ENCODE measurements at places on chromosomes 7 and 10.
A peak's percentile ranks its signal among the peaks of the same experiment; 100 is the strongest.

GRCh38 chr7:39605087-39605486, 18.3 kb upstream of the RALA start:
- DNase-seq = no peak

- DNase-seq = no peak
Observed at GRCh38 chr7:137360087-137360679, 16.6 kb upstream of the PTN start.

GRCh38 chr7:100606313-100606712, 4.2 kb downstream of the PCOLCE start:
- DNase-seq = no peak

GRCh38 chr7:107394831-107395230, 75.0 kb upstream of the GPR22 start:
- DNase-seq = no peak

DNA sequence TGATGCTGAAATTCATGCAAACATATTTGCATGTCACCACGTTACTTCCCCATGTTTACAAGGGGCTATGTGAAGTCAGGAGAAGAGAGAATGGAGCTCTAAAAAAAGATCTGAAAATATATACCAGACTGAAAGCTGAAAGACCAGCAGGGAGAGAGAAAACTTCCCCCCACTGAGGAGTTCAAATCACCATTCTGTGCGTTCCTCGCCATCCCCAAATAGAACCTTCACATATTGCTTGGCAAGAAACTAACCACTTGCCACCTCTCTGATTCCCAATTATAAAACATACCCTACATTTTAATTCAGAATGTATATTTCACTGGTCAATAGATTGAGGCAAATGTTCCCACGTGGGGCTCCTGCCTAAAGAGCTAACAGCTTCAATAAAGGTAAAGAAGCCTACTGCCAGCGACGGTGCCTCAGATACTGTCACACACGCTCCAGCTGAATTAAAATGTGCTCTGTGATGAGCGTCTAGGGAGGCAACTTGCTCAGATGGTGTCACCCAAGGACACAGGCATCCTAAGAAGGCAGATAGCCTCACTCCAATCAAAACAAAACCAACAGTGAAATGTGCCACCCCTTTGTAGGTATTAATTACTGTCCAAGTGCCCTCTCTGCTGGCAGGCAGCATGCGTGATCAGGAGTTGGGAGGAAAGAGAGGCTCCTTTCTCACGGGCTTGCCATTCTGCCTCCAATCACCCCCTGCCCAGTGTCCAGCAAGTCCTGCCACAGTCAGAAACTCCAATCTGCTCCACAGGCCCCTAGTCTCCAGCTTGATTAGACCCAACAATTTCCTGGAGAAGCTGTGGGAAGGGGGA, 298.2 kb downstream of the GRID1 start:
- no peak for DNase-seq

DNA sequence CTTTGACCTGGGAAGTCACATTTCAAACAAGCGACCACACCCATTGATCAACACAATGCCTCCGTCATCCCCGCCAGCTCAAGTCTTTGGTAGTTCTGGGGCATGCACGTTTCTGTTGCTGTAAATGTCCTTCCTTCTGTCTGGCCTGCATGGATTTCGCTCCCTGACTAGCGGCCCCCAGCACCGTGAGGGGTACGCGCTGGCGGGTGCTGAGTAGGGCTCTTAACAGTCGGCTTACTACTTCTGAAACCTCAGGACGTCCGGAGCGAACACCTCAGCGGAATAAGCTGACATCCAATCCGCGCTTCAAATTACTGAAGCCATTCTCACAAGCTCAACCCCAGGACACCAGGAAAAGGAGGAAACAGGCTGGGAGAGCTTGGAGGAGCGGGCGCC, 505 bp downstream of the NUDCD3 start:
- no peak for DNase-seq

- no peak for DNase-seq
Observed at GRCh38 chr10:89627830-89628229, 17.2 kb downstream of the PANK1 start.

DNA sequence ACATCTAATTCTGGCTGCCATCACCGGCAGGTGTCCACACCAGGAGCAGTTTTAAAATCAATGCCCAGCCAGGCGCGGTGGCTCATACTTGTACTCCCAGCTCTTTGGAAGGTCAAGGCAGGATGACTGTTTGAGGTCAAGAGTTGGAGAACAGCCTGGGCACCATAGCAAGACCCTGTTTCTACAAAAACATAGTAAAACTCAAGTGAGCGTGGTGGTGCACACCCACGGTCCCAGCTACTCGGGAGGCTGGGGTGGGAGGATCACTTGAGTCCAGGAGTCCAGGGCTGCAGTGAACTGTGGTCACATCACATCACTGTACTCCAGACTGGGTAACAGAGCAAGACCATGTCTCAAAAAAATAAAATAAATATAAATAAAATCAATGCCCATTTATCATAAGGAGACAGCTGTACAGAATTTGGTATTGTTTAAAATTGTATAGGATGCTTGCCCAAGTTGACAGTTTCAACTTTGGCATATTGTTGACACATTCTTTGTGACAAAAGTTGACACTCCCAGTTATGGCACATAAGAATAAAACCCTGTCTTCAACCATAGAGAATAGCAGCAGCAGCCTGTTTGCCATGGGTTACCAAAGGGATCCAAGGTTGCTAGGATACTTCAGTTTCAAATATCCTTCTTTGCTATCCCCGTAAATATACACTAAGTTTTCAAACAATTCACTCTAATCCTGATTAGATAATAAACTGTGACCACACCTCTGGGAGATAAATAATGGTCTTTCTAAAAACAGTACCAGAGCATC, 193.0 kb downstream of the FAM107B start:
- no peak for DNase-seq

GRCh38 chr10:5532307-5532605, 7.5 kb downstream of the CALML3 start:
- no peak for DNase-seq

DNA sequence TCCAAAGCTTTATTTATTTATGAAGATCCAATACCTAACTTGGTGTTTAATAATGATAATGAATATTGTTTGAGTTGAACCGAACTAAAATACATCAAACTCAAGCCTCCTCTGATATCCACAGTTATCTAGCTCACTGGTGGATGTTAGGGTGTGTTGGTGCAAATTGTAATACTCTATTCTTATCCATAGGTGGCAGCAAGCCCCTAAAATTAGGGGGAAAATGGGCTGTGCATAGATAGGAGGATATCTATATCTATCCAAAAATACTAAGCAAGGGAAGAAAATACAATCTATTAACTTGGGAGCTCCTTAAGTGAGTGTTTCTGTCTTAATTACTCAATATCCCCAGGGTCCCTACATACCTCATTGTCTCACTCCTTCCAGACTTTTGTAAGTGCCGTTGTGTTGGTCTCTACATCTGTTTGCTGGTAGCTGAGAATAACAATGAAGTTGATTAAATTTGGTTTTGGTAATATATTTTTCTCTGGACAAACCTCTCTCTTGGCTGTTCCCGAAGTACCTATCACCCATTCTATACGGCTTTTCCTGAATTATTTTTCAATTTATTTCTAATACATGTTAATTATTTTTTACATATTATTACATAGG, 55.0 kb upstream of the VWDE start:
- no peak for DNase-seq

DNA sequence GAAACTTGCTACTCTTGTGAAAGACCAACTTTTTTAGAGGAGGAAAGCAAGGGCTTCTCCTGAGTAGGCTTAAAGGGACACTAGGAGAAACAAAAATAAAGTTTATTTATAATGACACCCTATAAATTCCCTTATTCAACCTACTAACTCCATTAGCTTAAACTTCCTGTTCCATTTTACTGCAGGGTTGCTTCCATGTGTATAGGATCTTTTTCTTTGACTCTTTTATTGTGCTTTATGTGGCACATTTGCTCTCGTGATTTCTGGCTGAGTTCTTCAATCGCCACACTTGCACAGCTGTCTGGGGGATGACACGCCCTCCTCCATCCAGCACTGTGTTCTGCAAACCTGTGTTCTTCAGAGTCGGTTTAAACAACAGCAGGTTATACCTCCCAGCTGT, 225.7 kb upstream of the NPVF start:
- no peak for DNase-seq

GRCh38 chr10:49208996-49209395, 20.8 kb upstream of the TMEM273 start:
- DNase-seq = no peak

DNA sequence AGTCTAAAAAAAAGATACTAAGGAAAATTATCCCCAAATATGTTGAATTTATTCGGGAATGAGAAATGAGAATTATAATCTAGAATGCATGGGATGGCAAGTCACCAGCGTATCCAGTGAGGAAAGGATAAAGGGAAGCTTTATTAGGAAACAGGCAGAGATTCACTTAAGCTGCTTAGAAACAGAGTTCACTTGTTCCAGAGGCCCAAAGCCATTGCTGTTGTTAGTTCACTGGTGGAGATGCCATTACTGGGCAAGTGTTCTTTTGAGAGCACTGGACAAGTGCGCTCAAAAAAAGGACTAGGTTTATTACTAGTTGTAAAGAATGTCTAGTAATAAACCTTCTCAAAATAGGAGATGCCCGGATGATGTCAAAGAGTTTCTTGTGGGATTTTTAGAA, 51.2 kb downstream of the MICU1 start:
- no peak for DNase-seq

DNA sequence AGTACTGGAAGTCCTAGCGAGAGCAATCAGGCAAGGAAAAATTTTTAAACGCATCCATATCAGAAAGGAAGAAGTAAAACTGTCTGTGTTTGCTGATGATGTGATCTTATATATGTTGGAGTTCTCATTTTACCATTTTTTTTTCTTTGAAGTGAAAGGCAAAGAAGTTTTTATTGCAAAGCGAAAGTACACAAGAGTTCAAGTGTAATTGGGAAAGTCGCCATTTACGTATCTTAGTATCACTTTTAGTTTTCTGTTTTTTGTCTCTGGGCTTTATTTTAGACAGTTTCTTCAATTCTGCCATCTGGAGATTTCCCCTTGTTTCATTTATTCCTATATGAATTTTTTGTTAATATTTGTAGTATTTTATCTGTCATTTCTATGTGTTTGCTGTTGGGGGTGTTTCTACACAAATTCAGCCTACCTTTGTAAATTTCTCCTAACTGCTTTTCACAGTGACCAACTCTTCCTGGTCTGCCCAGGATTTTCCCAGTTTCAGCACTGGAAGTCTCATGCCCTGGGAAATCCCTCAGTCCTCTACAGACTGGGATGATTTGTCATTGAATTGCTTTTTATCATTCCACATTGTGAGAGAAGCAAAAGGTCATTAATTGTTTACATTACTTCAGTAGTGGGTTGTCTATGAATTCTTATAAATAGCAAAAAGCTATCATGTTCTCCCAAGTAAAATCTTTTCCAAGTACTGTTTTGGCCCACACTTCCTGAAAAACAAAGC, 23.2 kb downstream of the BET1 start:
- no peak for DNase-seq

DNA sequence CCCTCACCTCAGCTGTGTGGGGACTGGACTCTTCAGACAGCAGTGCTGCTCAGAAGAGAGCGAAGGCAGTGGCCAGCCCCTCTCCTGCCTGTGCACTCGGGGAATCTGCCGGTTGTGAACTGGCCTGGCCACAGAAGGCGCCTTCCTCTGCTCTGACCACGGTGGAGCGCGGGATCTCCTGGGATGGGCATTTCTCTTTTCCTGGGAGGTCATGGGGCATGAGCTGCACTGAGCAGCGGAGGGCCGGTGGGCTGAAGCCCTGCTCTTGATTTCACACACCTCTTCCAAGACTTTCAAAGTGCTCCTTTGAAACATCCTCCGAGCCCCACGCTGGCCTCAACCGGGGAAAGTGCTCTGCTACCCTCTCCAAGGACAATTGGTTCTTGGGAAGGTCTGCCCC, 125.6 kb upstream of the FAM20C start:
- DNase-seq = peak; percentile 20

DNA sequence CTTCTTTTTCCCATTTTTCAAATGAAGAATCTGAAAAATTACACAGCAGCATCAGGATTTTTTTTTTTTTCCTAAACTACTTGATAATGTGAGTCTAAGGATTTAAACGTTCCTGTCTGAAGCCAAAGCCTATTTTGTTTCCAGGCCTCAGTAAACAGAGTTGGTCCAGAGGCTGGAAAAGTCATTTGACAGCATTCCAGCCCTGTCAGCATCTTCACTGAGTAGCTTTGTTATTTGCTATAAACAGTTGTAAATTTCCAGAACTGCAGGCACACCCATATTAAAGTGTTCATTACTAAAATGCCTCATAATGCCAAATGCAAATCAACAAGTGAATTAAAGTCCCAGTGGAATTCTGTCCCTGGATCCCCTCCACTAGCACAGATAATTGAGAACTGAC, 35.5 kb upstream of the KMT2E start:
- DNase-seq = peak; percentile 64

DNA sequence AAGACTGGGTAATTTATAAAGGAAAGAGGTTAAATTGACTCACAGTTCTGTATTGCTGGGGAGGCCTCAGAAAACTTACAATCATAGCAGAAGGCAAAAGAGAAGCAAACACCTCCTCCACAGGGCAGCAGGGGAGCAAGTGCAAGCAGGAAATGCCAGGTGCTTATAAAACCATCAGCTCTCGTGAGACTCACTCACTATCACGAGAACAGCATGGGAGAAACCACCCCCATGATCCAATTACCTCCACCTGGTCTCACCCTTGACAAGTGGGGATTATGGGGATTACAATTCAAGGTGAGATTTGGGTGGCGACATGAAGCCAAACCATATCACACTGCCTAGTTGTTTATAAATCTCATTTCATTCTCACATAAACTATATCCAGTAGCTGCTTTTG, 28.0 kb upstream of the CPN1 start:
- DNase-seq = no peak

GRCh38 chr7:18927134-18927533, 190.3 kb downstream of the TWIST1 start:
- no peak for DNase-seq

- no peak for DNase-seq
Observed at GRCh38 chr7:127383123-127383835, 9.2 kb downstream of the ZNF800 start.

Data from right hindlimb (tissue), 1 donor.